Activated naive CD8-positive, alpha-beta T cell treated with anti-CD3 and anti-CD28 coated beads, Interleukin-2, amount 50 U/mL, for 24 hours (primary cell): ENCODE measurements at places on chromosomes 5 and 9.

GRCh38 chr5:103205991-103206700 lies 52.4 kb upstream of the MACIR start:
- no peak for DNase-seq
- H3K36me3 ChIP-seq: peaks cover 41% of the 10 kb centered on the region
- H3K4me3 ChIP-seq: no peak overlapping the region

- no peak for DNase-seq
- H3K27ac ChIP-seq: no peak overlapping the region
- peaks cover 4% of the 10 kb centered on the region for H3K4me1 ChIP-seq
- H3K4me3 ChIP-seq: no peak overlapping the region
- H3K27me3 ChIP-seq: peaks cover 25% of the 10 kb centered on the region
These were observed 49.1 kb upstream of the OSMR start for GRCh38 chr5:38796742-38797108.

DNA sequence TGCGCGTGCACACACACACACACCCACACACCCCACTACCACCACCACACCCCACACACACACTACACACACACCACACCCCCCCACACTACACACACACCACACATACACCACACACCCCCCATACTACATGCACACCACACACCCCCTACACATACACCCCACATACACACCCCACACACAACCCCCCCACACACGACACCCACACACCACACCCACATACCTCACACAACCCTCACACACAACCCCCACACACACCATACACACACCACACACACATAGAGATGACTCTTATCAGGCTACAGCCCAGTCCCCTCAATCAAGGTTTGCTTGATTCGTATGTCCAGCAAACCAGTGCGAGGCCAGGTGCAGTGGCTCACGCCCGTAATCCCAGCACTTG lies 25.7 kb downstream of the SLC46A2 start:
- H3K27ac ChIP-seq: no peak overlapping the region
- no peak for DNase-seq
- H3K4me1 ChIP-seq: peaks cover 20% of the 10 kb centered on the region
- peaks cover 11% of the 10 kb centered on the region for H3K36me3 ChIP-seq

DNA sequence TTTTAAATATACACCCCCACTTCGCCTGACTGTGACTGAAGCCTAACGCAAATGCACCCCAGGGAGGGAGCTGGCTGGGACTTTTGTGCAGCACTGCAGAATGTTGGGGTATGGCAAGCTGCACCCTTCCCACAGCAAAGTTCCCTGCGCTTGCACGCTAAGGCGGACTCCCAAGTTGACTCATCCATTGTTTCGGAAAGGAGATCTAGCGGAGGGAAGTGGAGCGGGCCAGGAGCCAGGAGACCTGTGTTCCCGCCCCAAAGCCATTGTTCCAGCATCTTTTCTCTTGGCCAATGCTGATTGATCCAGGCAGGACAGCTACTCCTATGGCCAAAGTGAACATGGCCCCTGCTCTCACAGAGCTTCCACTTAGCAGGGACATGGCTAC lies 202.9 kb downstream of the AOPEP start:
- no peak overlapping the region for H3K27ac ChIP-seq
- no peak for DNase-seq
- H3K4me3 ChIP-seq: no peak overlapping the region
- H3K36me3 ChIP-seq: no peaks in the 10 kb centered on the region

GRCh38 chr5:180739271-180739670 lies 587 bp downstream of the OR2Y1 start:
- peaks cover 21% of the 10 kb centered on the region for H3K27me3 ChIP-seq
- no peak overlapping the region for H3K27ac ChIP-seq
- no peak for DNase-seq
- H3K4me1 ChIP-seq: no peaks in the 10 kb centered on the region
- no peak overlapping the region for H3K4me3 ChIP-seq

- DNase-seq: no peak
- no peak overlapping the region for H3K4me3 ChIP-seq
- no peak overlapping the region for H3K27ac ChIP-seq
- H3K4me1 ChIP-seq: peaks cover 6% of the 10 kb centered on the region
- peaks cover 18% of the 10 kb centered on the region for H3K36me3 ChIP-seq
These were observed 24.8 kb upstream of the RLN1 start for GRCh38 chr9:5364294-5365024.

DNA sequence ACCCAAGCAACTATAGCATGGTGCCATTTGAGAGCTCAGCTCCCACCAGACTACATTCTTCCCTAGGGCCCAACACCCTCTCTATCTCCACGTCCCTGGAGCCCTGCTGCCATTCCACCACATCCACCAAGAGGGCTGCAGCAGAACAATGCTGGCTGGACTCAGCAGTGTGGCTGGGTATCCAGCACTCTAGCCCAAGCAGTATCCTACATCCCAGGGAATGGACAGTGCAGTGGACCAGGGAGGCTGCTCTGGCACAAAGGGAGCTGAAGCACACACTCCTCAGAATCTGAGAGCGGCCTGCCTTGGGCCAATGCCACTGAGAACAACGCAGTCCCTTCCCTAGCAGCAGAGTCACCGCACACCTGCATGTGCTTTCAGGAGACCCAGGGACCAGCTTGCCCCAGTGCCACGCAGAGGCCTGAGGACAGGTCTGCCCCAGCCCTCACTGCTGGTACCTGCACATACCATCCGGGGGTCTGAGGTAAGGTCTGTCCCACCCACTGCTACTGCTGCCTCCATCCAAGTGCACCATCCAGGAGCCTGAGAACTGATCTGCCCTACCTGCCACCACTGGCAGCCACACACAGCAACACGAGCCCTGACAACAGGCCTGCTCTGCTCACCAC lies 95.9 kb downstream of the ZDHHC21 start:
- no peaks in the 10 kb centered on the region for H3K27me3 ChIP-seq
- H3K36me3 ChIP-seq: peaks cover 28% of the 10 kb centered on the region
- H3K27ac ChIP-seq: no peak overlapping the region
- no peaks in the 10 kb centered on the region for H3K4me1 ChIP-seq
- DNase-seq: no peak

DNA sequence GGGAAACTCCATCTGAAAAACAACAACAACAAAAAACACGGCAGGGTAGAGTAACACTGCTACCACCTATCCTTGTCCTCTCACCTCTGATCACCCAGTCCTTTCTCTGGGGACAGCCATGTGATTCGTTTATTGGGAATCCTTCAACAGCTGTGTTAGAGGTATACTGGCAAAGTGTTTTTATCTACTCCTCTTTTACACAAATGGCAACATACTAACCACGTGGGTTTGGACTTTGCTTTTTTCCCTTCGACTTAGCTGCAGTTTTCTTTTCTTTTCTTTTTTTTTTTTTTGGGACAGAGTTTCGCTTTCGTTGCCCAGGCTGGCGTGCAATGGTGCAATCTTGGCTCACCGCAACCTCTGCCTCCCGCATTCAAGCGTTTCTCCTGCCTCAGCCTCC lies 11.2 kb upstream of the SET start:
- DNase-seq: no peak
- H3K4me3 ChIP-seq: no peak overlapping the region
- no peak overlapping the region for H3K27ac ChIP-seq
- no peaks in the 10 kb centered on the region for H3K27me3 ChIP-seq
- peaks cover 6% of the 10 kb centered on the region for H3K36me3 ChIP-seq
